ENCODE measurements at places on chromosomes 16 and 17.

- peak; percentile 47 for DNase-seq
These were observed 56.2 kb downstream of the PRMT7 start for GRCh38 chr16:68367030-68367429.

DNA sequence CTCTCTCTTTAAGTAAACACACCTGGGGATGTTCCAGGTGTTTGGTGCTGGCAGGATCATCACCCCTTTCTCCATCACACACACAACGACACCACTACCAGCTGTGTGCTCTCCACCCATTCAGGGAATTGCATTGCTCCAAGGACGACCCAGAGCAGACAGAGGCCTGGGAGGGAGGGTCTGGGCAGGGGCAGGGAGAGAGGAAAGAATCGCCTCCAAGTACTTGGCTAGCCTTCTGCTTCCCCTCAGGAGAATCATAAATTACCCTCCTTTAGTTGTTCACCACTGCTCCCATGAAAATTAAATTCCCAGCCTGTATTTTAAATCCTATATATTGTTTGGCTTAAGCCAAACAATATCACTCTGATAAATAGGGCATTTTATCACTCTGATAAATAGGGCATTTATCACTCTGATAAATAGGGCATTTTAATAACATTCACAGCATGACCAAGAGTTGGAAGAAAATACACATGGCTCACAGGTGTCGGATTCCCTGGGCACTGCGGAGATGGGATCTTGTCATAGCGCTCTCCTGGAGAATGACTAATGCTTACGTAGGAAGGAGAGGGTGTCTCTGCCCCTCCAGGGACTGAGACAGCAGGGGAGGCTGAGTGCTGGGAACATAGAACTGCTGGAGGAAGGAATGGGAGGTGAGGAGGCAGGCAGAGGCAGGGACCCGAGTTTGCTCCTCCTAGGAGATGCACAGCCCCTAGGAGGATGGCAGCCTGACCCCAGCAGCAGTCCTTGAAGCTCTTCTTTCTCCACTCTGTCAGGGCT is 673.6 kb downstream of the HS3ST4 start:
- no peak for DNase-seq

- DNase-seq: no peak
These were observed 130.3 kb downstream of the SKAP1 start for GRCh38 chr17:48299760-48300159.

GRCh38 chr17:77735566-77736198 is 222.8 kb upstream of the TNRC6C start:
- peak; percentile 26 for DNase-seq

DNA sequence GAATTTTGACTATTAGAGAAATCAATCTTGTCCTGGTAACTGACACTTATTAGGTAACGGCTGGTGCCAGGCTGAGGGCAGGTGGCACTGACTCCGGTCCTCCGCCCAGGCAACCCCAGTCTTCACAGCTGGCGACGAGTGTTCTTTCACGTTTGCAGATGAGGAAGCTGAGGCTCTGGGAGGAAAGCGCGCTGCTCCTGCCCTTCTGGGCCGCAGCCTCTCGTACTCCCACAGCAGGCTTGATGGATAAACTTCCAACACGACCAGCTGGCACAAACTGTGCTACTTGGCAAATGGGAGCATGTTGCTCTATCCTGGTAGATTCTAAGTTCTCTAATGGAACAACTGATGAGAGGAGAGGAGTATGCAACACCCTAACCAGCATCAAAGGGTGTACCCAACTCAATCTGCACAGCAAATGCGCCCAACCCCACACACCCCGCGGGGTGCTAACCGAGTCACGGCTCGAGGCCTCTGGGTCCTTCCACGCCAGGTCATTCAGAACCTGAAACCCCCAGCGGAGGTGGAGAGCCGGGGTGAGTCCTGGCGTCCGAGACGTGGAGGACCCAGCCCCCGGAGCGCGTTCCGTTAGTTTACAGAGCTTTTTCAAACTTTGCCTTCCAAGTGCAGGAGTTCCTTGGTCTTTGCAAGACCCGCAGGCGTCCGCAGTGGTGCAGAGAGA is 477 bp upstream of the SLC47A1 start:
- no peak for DNase-seq

All from ovary (tissue), 10 donors.